ENCODE measurements at places on chromosomes 6 and 20.

DNA sequence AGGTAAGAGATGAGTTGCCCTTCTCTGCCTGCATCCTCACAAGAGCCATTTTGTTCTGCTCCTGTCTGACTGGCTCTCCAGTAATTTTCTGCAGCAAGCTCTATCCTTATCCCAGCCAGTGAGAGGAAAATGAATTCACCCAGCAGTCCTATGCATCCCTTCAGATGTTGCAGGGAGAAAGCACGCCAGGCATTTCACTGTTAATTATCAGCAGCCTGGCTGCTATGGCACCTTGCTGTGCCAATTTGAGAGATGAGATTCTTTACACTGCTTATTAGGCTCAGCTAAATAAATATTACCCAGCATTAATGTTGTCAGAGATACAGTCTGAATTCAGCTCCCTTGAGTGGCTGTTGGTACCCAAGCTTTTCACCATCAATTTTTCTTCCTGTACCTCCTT, 61.1 kb upstream of the SNAP25 start:
- DNase-seq, result no peak

DNA sequence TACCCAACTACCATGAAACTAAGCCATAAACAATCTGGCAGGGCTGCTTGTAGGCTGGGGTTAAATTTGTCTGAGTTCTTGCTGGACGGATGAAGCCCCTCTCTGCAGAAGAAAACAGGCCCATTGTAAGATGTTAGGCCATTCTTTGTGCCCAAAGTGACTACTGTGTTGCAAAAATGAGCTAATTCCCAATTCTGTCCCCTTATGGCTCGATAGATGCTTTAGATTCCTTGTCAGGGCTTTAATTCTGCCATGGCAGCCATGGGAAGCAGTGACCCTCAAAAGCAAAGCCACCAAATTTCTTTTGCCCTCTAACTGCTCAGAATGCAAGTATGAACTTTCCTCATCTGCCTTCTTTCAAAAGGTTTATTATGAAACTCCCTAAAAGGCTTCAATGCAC, 45.2 kb downstream of the LAMA4 start:
- DNase-seq, result no peak

DNA sequence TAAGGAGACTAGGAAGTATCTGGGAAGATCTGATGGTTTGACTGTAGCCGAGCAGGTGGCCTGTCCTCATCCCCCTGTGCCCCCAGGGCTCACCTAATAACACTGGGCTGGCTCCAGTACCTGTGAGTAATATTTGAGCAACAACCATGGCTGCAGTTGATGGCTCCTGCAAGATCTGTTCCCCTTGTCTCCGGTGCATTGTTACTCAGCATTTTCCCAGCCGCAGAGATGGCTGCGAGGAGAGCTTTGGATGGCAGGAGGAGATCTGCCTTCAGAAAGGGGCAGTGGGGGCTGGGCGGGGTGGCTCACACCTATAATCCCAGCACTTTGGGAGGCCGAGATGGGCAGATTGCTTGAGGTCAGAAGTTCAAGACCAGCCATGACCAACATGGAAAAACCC, 39.3 kb downstream of the PTK7 start:
- DNase-seq, result no peak

GRCh38 chr6:1597121-1597744, 12.5 kb upstream of the FOXC1 start:
- DNase-seq, result no peak

- no peak for DNase-seq
Observed at GRCh38 chr20:45963059-45964005, 8.7 kb downstream of the ZNF335 start.

- no peak for DNase-seq
Observed at GRCh38 chr20:19291024-19291817, 78.8 kb downstream of the SLC24A3 start.

- DNase-seq, result no peak
Observed at GRCh38 chr6:50264995-50265571, 215.4 kb upstream of the DEFB112 start.

GRCh38 chr6:111927321-111927720, 54.1 kb upstream of the FYN start:
- no peak for DNase-seq

DNA sequence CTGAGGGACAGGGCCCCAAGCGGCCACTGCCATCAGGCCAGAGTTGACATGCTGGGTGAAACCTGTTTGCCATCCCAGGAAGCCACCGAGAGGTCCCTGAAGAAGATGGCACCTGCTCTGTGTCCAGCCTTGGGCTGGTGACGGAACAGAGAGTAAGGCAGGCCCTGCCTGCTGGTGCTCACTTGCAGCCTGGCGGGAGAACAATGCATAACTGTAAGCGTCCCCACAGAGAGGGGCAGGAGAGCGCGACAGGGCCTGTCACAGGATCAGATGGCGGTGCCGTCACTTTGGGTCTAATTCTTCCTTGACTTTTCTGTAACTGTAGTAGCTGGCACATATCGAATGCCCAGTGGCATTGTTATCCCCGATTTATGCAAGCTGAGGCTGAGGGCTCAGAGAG, 29.0 kb upstream of the VSTM2L start:
- no peak for DNase-seq

GRCh38 chr6:163843218-163843617, 428.7 kb downstream of the QKI start:
- no peak for DNase-seq
